ENCODE measurements at places on chromosomes 2 and 18.
A peak's percentile ranks its signal among the peaks of the same experiment; 100 is the strongest.

DNA sequence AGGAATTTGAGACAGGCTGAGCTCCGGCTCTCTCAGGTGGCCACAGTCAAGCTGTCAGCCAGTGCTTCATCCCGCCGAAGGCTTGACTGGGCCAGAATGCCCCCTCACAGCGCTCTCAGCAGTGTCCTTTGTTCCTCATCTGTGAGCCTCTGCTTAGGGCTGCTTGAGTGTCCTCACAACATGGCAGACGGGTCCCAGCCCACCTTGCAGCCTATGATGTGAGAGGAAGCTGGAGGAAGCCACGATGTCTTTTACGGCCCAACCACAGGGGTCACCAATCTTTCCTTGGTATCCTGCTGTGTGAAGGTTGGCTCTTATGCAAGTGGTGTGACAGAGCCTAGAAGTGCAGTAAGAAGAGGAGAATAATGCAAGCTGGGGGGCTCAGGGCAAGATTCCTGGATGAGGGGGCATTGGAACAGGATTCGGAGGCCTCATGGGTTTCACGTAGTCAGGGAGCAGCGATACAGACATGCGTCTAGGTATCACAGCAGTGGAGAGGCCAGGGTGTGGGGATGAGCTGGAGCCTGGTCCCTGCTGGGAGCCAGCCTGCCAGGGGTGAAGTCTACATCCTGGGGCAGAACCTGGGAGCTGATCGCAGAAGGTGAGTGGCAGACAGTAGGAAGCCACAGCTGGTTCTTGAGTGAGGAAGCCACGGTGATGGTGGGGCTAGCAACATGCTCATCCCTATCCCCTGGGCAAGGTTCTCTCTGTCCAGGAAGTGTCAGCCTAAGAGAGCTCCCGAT, 234.1 kb downstream of the GLI2 start:
- no peak for DNase-seq

DNA sequence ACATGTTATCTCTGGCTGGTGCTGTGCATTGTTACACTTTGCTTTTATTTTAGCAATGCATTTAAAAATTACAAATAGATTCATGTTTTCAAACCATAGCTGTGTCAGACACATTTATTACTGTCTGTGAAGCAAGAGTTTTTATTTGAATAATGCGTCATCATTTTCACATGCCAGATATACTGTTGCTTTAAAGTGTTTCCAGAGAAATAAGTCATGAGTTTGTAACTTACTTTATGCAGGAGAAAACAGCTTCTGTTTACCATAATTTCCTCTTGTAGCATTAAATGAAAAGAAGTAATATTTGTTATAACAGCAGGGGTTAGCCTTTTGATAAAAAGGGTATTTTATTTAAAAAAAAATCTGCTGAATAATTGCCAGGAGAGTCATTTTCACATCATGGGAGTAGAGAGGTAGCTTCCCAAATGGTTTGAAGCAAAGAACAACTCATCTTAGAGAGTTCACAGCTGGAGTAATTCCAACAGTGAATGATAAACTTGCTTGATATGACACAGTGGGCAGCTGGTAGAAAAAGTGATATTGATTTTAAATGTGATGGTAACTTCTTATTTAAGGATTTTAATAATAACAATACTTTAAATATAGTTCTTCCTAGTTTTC, 1274.5 kb upstream of the CRIM1 start:
- peak; percentile 6 for DNase-seq

DNA sequence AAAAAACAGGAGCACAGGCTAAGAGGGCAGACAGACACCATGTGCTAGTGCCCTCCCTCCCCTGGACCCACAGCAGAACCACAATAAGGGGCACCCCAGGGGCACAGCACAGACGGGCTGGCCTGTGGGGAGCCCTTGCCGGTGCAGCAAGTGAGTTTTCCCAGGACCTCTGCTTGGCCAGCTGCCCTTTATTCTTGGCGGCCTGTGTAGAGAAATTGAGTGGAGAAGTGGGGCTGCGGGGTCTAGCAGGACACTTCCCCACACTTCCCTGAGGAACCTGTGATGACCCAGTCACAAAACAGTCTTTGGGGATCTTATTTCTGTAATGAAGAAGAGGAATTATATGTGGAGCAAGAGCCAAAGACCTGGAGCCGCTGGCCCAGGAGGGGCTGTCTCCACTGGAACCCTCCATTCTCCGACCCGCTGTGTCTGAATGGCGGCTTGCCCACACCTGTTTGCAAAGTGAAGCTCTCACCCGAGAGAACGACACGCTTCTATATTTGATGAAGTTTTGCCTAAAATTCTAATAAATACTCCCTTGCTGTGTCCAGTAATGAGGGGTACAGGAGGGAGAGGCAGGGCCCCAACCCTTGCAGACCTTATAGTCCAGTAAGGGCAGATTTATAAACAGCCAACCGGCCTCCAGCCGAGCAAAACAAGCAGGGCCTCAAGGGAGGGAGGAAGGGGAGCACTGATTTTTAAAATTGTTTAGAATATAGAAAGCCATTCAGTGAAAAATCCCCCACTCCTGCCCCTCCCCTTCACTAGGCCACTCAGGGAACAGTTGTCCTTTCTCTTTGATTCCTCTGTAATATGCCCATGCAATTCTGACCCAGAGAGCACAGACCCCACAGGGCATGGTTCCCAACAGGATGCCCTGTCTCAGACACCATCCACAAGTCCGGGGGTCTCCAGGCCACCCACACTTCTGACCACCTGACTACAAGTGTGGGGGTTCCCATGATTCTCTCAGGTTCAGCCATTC, 44.7 kb upstream of the SNED1 start:
- no peak for DNase-seq

DNA sequence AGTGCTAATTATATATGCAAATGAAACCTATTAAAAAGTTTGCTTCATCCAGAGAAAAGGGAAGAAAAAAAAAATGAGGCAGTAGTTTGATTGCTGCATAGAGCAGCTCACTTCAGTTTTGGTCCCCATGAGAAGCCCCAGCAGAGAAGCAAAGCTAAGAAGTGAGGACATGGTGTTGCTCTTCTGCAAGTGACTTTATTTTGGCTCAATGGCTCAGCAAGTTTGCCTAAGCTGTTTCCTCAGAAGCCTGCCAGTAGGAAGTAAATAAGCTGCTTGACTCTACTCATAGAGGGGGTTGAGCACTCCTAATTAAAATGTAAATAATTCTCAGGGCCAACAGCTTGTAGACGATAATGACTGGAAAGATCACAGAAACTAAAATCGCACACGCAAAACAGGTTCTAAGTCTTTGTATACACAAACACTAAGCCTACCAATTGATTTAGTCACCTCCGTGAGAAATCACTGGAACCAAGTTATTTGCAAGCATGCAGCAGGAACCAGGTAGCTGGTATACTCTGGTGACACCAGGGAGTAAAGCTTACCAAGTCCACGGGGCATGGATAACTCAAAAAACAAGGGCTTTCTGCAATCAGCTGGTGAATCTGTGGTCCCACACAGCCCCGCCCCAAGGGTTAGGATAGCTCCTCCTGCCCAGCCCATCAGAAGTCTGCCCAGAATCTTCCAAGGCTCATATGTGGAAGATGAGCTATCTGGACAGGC, 39.7 kb upstream of the NABP1 start:
- DNase-seq: no peak

- no peak for DNase-seq
These were observed 39.9 kb upstream of the RBMS1 start for GRCh38 chr2:160533482-160533881.

GRCh38 chr2:198127627-198128026, 323.2 kb downstream of the PLCL1 start:
- DNase-seq: peak; percentile 12

Data from A549 (cell line).